Endodermal cell (in vitro differentiated cells): ENCODE measurements at places on chromosomes 13 and 19.

GRCh38 chr19:39470724-39471339 lies 9.8 kb upstream of the TIMM50 start:
- no peak overlapping the region for H3K4me3 ChIP-seq
- H3K36me3 ChIP-seq: peaks cover 86% of the 10 kb centered on the region
- H3K4me1 ChIP-seq: no peaks in the 10 kb centered on the region

GRCh38 chr13:31919241-31919640 lies 112.3 kb upstream of the FRY start:
- no peak overlapping the region for H3K4me3 ChIP-seq
- H3K36me3 ChIP-seq: no peaks in the 10 kb centered on the region

DNA sequence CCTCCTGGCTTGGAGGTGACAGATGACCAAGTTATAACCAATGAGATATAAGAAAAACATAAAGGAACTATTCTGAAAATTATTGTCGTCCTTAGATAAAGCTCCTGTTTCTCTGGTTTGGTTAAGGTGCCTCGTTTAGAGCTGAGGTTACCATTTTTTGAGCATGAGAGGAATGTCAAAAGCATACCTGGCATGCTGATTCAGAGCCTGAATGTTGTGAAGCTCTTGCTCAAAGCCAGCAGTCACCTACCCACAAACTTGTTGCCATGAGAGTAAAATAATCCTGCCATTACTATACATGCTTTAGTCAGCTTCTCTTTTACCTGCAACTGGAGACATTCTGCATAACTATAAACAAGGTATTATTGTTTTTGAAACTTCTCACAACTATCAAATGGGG lies 1116.2 kb downstream of the DIAPH3 start:
- H3K4me1 ChIP-seq: no peaks in the 10 kb centered on the region
- H3K4me3 ChIP-seq: no peak overlapping the region
- DNase-seq: no peak
- no peaks in the 10 kb centered on the region for H3K27me3 ChIP-seq

DNA sequence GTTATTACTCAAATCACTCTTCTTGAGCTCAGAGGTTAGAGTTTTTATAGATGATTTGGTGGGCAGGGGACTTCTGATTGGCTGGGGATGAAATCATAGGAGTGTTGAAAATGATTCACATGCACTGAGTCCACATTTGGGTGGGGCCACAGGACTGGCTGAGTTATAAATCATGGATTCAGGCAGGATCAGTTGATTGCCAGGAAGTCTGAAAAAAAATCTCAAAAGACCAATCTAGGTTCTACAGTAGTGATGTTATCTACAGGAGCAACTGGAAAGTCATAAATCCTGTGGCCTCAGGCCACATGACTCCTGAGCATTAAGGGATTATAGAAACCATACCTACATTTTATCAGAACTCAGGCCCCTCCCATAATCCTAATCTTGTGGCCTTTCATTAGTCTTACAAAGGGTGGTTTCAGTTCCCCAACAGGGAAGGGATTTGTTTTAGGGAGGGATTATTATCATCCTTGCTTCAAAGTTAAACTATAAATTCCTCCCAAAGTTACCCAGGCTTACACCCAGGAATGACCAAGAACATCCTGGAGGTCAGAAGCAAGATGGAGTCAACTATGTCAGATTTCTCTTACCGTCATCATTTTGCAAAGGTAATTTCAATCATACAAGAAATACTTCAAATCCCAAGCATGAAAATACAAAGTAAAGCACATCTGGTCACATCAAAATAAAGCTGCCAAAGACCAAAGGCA lies 5.6 kb upstream of the CCDC70 start:
- H3K36me3 ChIP-seq: no peaks in the 10 kb centered on the region
- H3K4me3 ChIP-seq: no peak overlapping the region
- DNase-seq: no peak
- H3K4me1 ChIP-seq: no peaks in the 10 kb centered on the region
